ENCODE measurements at places on chromosomes 3 and 15. TPM values are rescaled to one million over a fixed set of nuclear protein-coding genes. Genes with fewer than 3 reads are reported as not detected.

TF gene
- total RNA-seq, result not detected

TMEM207 gene
- total RNA-seq, result not detected

SLC28A2 gene
- not detected for total RNA-seq

MYH15 gene
- total RNA-seq, result 4.1 TPM

TEX9 gene
- 2.6 TPM for total RNA-seq

Measured in placental epithelial cell (primary cell).